Activated CD4-positive, CD25-positive, alpha-beta regulatory T cell treated with anti-CD3 and anti-CD28 coated beads, Interleukin-2, amount 50 U/mL, for 72 hours (primary cell): ENCODE measurements at places on chromosomes 12 and 14.

DNA sequence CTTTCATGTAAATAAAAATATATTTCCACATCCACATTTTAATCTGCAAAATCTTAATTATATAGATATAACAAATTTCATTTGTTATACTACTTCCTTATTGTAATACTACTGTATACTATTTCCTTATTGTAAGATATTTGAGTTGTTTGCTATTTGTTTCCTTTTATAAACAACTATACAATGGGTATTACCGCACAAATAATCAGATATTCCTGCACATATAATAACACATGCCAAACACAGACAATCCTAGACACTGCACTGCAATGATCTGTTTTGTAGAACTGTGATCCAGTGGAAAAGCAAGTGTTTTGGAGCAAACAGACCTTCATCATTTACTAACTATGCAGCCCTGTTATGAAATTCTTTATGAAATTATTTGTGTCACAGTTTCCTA, 30.5 kb downstream of the PRKD1 start:
- DNase-seq: no peak

- no peak for DNase-seq
These were observed at the start of gene MGST1 for GRCh38 chr12:16347391-16348298. Gene MGST1, plus strand, starts transcription at chr12:16347645. Its CDS starts 6,608 bp downstream, at chr12:16354253.

DNA sequence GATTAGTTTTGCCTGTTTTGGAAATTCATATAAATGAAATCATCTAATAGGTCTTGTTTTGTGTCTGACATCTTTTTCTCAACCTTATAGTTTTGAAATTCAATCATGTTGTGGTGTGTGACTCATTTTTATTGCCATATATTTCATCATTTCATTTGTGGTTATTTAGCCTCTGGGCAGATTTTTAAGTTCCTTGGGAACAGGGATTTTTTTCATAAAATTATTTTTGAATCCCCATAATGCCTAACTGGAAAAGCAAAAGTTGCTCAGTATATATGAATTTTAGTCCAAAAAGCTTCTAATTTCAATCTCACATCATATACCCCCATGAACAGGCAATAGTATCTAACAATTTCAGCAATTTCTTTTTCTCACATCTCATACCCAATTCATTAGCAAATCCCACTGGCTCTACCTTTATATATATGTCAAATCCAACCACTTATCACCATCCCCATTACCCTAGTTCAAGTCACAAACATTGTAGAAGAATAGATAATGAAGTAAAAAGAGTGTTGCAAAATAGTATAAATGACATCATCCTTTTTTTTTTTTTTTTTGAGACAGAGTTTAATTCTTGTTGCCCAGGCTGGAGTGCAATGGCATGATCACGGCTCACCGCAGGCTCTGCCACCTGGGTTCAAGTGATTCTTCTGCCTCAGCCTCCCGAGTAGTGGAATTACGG, 2.6 kb upstream of the OR6J1 start:
- DNase-seq: no peak

DNA sequence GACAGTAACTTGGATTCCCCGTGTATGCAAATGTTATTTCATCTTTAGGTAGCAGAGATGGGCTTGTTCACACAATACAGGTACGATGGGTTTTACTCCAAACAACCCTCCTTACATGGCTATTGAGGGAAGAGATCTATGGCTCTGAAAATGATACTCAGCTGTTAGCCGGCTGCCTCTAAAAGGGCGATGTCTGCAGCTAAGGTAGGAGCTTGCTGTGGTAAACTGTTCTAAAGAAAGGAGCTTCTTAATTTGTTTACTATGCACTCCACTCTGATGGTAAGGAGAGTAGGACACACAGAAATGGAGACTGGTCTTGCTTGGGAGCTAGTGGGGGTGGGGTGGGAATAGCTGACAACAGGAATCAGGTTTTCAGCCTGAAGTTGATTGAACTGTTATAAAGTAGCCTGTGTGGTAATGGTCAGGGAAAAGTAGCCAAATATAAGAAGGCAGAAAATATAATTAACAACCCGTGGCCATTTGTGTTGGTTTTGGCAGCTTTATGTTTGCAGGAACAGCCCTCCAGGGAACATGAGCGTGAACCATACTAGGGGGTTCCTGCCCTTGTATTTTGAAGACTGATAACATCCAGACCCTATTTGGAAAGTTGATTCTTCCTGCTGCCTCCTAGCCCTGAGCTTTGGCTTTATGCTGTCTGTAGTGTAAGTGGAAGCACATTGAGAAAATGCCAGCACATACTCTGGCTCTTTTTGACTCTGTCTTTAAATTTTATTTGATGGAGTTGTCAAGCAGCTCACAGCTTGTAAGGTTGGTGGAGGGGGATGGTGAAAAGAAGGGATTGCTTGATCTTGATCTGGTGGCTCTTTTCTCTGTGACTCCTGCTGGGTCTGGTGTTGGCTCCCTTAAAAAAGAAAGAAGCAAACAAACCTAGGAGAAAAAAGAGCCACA, 929.8 kb downstream of the DIO2 start:
- no peak for DNase-seq

DNA sequence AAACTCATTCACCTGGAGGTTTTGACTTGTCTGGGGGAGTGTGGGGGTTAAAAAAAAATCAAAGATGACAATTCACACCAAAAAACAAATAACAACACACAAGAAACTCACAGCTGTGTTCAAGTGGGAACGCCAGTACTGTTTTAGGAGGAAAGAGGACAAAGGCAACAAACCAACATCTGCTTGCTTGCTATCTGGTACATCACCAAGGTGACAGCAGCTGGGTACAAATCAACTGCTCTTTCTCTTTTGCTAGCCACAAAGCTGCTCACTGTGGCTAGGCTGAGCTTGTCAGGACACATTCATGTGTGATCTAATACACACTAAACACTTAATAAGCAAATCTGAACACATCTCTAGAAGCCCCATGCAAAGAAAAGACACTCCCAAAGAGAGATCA, 128.0 kb upstream of the RAP1B start:
- DNase-seq: no peak
